Skin of body (tissue), 3 donors: ENCODE measurements at places on chromosomes 7 and 10. TPM values are rescaled to one million over a fixed set of nuclear protein-coding genes. Genes with fewer than 3 reads are reported as not detected.

The PLXDC2 gene
- total RNA-seq: 63.2 TPM

The AMZ1 gene
- total RNA-seq: 0.30 TPM

The LDB3 gene
- total RNA-seq: 25.0 TPM

The LRRC4 gene
- 1.2 TPM for total RNA-seq

The MEOX2 gene
- 30.9 TPM for total RNA-seq

The UTF1 gene
- total RNA-seq: not detected

The NPFFR1 gene
- 0.59 TPM for total RNA-seq

The PLAC9 gene
- 40.2 TPM for total RNA-seq

The PLEKHS1 gene
- total RNA-seq: not detected

The NEURL1 gene
- 2.1 TPM for total RNA-seq

The MKX gene
- 4.0 TPM for total RNA-seq

The PLA2G12B gene
- not detected for total RNA-seq

The FOXI2 gene
- 0.20 TPM for total RNA-seq

The POMZP3 gene
- total RNA-seq: 3.7 TPM

The ATP6V0A4 gene
- 4.1 TPM for total RNA-seq

The LMBR1 gene
- 70.7 TPM for total RNA-seq

The EXOC4 gene
- total RNA-seq: 96.4 TPM

The VSTM4 gene
- total RNA-seq: 40.5 TPM

The ITIH5 gene
- total RNA-seq: 28.4 TPM

The CUL2 gene
- 25.6 TPM for total RNA-seq

The NPSR1 gene
- not detected for total RNA-seq

The MYL10 gene
- 3.2 TPM for total RNA-seq

The PRPS1L1 gene
- total RNA-seq: not detected

The HOXA5 gene
- 4.7 TPM for total RNA-seq

The GGCT gene
- 36.3 TPM for total RNA-seq

The ENTPD7 gene
- 16.6 TPM for total RNA-seq

The UNCX gene
- total RNA-seq: not detected

The WNT16 gene
- total RNA-seq: 33.5 TPM

The PTPN20 gene
- 3.2 TPM for total RNA-seq

The CTNNA3 gene
- total RNA-seq: 7.1 TPM

The CYP2C19 gene
- 0.69 TPM for total RNA-seq

The STEAP1B gene
- 2.0 TPM for total RNA-seq

The NRAP gene
- total RNA-seq: 13.6 TPM

The PAPOLB gene
- total RNA-seq: 0.30 TPM

The AUTS2 gene
- 61.0 TPM for total RNA-seq

The KIAA1217 gene
- total RNA-seq: 19.8 TPM

The EBF3 gene
- total RNA-seq: 19.5 TPM

The IDI2 gene
- not detected for total RNA-seq

The LIPJ gene
- total RNA-seq: 0.49 TPM

The TMEM213 gene
- not detected for total RNA-seq

The AIFM2 gene
- 8.5 TPM for total RNA-seq

The SYPL1 gene
- 89.5 TPM for total RNA-seq

The ASAH2 gene
- total RNA-seq: 0.49 TPM

The INPP5A gene
- total RNA-seq: 32.5 TPM

The C10orf67 gene
- total RNA-seq: 0.30 TPM

The GPC2 gene
- 3.9 TPM for total RNA-seq

The PALD1 gene
- total RNA-seq: 8.6 TPM

The MRPS33 gene
- total RNA-seq: 27.4 TPM

The FBXL13 gene
- total RNA-seq: 2.8 TPM

The LIPN gene
- total RNA-seq: 8.2 TPM

The CRHR2 gene
- 0.20 TPM for total RNA-seq

The CRPPA gene
- total RNA-seq: 4.1 TPM

The EPHB4 gene
- total RNA-seq: 54.6 TPM

The NUDT13 gene
- 0.59 TPM for total RNA-seq

The PODXL gene
- total RNA-seq: 11.4 TPM

The ZNF282 gene
- total RNA-seq: 17.8 TPM
